MG63 (cell line): ENCODE measurements at places on chromosomes 1 and 21. TPM values are rescaled to one million over a fixed set of nuclear protein-coding genes. Genes with fewer than 3 reads are reported as not detected.

DNA sequence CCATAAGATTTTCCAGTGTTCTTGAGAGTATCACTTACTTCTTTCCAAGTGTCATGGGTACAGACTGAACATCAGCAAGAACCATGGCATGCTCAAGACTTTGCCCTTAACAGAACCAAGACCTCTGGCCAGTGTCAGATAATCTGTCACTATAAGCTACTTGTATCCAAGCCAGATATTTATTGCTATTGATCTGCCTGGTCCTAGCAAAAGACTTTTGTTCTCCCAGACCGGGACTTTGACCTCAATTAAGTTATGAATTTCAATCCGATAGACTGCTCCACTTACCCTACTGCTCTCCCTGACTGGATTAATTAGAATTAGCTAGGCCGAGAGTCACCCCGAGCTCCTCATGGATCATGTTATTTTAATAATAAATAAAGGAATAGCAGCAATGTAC, 129.6 kb downstream of the ACBD6 start:
- DNase-seq = no peak

The OR2L3 gene
- not detected in 2 replicates for total RNA-seq

GRCh38 chr1:161106431-161106830, 8.3 kb downstream of the KLHDC9 start:
- no peak for DNase-seq

DNA sequence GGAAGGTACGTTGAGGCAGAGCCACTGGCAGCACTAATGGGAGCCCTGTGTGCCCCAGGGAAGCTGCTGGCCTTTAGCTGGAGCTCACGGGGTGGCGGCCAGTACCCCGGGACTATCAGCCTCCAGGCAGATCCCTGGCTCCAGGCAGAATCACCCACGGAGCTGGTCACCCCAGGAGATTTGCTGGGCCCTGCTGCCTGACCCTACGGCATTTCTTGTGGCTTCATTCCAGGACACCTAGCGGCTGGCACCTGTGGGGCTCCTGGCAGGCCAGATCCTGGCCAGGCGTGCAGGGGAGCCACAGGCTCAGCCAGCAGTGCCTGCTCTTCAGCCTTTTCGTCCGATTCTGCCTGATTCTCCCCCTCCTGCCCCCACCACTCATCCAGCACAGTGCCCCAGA, 7.1 kb downstream of the PADI1 start:
- DNase-seq = no peak

DNA sequence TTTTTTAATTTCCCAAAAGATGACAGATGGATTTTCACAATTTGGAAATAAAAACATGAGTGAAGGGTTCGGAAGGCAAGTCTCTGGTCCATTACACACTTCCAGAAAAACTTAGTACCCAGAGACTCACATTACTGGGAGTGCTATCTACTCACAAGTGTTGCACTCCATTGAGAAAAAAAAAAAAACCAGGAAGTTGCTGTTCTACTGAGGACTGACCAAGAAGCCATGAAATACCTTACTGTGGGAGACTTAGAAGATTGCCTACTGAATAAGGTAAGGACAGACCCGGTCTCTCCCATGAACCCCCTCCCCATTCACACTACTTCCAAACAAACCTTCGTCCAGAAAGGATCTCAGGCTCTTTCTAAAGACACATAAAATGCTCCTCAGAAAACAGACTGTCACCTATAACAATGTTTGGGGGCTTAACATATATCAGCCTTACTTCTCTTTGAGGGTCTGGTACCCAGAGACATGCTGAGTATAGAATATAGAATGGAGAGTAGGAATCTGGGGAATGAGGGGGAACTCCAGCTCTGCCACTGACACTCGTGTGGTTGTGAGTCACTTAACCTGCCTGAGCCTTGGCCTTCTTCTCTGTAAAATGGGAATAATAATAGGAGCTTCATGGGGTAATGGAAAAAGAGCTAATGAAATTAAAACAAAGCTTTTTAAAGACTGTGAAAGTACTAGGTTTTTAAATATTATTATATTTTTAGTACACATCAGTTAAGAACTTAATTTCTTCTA, 1.4 kb downstream of the MAB21L3 start:
- DNase-seq = no peak

DNA sequence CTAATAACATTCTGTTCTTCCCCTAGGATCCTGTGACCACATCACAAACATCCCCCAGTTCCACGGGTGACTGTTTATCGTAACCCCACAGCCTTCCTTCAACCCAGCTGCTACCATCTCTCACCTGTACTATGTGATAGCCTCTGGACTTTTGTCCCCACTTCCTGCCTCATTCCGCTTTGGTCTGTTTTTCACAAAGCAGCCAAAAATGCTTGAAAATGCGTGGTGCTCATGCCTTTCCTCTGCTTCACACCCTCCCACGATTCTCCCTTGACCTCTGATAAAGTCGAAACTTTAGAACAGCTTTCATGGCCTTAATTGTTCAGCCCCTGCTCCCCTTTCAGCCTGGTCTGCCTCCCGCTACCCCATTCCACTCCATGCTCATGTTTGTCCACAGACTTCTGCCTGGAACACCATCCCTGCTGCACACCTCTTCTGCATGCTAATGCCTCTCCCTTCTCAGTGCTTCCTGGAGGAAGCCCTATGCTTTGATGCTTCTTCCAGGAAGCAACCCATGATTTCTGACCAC, 165.6 kb downstream of the PLPP3 start:
- no peak for DNase-seq

The ST6GALNAC3 gene
- total RNA-seq = 0.30 and 5.5 TPM in 2 replicates

The CELSR2 gene
- total RNA-seq = 0.76 and 1.2 TPM in 2 replicates

GRCh38 chr1:244897476-244898254, 33.3 kb upstream of the HNRNPU start:
- DNase-seq = no peak

DNA sequence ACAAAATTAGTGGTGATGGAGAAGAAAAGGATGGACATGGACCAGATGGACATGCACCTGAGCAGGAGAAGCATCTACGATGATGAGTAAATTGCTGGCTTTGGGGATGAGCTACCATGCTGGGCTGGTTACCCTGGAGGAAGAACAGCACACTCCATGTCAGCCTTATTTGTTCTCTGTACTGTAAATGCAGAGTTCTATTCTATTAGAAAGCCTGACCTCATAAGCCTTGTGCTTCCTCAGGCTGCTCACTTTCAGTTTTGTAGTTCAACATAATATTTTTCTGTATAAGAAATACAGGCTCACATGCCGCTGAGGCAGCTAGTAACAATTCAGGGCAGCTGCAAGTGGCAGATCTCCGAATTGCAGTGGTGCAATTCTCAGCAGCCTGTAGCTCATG, 249.6 kb downstream of the PLA2G4A start:
- no peak for DNase-seq

DNA sequence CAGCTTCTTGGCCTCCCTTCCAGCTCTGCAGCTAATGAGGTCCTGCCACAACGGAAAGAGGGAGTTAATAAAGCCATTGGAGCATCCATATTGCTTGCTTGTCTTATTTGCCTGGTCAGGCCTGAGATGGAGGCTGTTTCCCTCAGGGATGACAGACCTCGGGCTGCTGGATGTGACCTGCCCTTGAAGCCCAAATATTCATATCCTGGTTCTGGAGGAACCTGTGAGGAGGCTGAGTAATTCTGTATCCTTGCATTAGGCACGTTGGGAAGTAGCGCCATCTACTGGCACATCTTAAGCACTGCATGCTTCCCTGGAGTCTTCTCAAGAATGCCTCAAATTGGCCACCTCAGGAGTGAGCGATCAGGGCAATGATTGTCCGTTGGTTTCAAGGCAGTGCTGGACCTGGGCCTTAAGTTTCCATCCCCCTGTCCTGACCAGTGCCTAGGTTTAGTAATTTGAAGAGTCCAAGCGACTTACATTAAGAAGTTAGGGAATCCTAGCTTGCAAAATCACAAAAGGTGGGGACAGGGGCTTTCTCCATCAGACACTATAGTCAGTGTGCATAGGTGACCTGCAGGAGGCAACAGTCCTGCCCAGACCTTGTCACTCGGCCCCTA, 13.8 kb upstream of the NASP start:
- DNase-seq = peak; percentile 45

DNA sequence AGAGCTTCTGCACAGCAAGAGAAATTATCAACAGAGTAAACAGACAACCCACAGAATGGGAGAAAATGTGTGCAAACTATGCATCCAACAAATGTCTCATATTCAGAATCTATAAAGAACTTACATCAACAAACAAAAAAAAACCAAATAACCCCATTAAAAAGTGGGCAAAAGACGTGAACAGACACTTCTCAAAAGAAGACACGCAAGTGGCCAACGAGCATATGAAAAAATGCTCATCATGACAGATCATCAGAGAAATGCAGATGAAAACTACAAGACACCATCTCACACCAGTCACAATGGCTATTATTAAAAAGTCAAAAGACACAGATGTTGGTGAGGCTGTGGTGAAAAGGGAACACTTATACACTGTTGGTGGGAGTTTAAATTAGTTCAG, 257.0 kb downstream of the GRIK1 start:
- DNase-seq = no peak

DNA sequence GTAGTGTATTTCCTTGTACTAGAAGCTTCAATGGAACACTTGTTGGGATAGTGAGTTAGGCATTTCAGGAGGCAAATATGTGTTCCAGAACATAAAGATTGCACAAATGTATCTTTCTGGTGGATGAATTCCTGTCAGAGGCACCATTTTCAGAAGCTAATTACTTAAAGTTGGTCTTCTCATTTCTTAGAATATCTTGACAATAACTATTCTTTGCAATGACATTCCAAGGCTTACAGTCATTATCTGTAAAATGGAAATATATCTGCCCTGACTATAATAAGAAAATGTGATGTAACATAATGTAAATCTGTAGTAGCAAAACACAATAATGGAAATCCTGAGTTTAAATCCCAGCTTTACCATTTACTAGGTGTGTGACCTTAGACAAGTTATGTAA, 2.7 kb downstream of the VCAM1 start:
- DNase-seq = no peak

DNA sequence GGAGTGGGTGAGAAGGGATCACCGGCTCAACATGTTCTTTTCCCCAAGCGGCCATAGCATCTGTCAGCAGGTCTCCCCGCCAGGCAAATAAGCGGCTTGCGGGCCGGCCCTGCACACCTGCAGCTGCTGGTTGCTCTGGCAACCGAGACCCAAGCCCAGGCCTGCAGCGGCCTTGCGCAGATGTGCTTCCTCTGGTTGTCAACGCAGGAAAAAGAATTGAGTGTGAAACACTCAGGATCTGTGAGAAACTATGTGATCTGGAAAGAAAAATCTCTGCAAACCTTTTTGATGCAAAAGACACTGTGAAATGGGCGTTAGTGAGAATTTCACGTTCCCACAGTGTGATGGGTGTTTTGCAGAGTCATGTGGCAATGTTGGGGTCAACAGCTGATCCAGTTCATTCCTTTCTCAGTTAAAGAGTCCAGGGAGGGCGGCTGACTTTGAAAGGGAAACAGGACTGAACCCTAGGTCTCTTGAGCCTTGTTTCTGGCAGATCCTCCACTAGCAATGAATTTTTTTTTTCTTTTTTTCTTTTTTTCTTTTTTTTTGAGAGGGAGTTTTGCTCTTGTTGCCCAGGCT, 28.4 kb downstream of the TOMM20 start:
- no peak for DNase-seq

The ADPRS gene
- 64.5 and 65.4 TPM in 2 replicates for total RNA-seq

The LAX1 gene
- total RNA-seq = not detected in 2 replicates

GRCh38 chr1:162557536-162557935, 4.0 kb upstream of the UAP1 start:
- DNase-seq = no peak

- DNase-seq = peak; percentile 62
These were observed 610 bp downstream of the COL6A2 start for GRCh38 chr21:46098303-46099141.

GRCh38 chr1:69319287-69319686, 248.4 kb upstream of the LRRC7 start:
- DNase-seq = no peak

GRCh38 chr1:234933475-234933874, 195.2 kb downstream of the TOMM20 start:
- DNase-seq = peak; percentile 86

DNA sequence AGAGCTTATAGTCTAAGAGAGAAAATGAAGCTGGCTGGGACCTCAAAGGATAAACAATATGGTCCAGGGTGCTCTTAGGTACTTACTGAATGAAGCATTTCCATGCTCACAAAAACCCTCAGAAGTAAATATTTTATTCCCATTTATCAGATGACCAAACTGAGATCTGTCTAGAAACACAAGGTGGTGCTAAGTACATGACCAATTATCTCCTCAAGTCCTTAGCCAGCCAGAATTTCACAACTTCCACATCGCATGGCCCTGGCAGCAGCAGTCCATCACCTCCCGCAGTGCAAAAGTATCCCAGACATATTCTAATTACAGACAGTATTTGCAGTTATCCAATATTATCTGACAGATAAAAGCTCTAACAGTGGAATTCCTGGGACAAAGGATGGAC, 321.7 kb upstream of the PROX1 start:
- DNase-seq = no peak

- no peak for DNase-seq
These were observed 121.7 kb downstream of the DTL start for GRCh38 chr1:212157252-212157651.

DNA sequence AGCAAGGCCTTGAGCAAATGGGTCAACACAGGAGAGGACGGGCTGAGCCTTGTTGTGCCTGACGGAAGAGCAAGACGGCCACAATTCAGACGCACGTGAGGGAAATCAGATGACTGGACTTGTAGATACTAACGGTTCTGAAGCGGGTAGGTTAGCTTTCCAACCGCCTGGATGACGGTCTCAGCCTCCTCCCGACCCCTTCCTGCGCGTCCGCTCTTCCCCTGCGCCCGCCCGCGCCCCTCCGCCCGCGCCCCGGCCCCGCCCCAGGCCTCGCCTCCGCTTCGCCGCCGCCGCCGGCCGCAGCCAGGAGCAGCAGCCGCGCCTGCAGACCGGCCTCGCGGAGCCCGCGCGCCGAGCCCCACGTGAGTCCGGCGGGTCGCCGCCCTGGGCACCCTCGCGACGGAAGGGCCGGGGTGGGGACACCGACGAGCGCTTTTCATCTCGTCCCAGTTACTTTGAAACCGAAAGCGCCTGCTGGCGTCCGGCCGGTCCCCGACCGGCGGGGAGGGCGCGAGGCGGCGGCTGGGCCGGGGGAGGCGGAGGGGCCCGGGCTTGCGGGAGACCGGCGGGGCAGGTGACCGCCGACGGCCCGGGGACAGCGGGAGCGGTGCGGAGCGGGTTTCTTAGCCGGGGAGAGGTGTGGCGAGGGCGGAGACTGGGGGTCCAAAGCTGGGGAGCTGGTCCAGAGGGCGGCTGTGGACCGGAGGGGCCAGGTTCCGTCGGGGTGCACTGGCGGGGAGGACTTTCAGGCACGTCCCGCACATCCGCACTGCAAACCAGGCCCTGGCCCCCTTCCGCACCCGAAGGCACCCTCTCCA, at the start of gene TRAF5:
TRAF5 (plus strand) TSS at position 306 of the 818 bp plus-strand sequence. CDS start 26,407 bp downstream, outside the sequence.
- peak; percentile 82 for DNase-seq

GRCh38 chr1:3341236-3341994, 113.0 kb upstream of the ARHGEF16 start:
- DNase-seq = no peak

DNA sequence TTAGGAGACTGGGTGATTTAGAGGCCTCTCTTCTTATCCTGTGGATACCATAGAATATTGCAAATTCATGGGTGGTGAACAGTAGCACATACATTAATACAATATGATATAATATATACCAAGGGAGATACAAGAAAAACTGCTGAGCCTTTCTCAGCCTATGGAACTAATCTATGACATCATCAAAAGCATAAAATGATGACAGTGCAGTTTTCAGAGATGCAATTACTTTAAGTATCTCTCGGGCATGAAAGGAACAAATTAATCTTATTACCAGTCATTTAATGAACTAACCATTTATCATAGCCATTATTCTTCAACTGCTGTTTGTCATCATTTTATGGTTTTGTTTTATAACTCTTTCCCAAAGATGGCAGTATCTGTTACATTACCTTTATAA, 3.5 kb downstream of the CHODL start:
- DNase-seq = no peak

- peak; percentile 92 for DNase-seq
These were observed 6.7 kb downstream of the WNT2B start for GRCh38 chr1:112515311-112516009.
